ENCODE measurements at places on chromosomes 5 and 9. TPM values are rescaled to one million over a fixed set of nuclear protein-coding genes. Genes with fewer than 3 reads are reported as not detected.

- H3K27ac ChIP-seq: no peak overlapping the region
- no peaks in the 10 kb centered on the region for H3K36me3 ChIP-seq
- H3K4me3 ChIP-seq: no peak overlapping the region
- no peaks in the 10 kb centered on the region for H3K27me3 ChIP-seq
Measured at GRCh38 chr5:10480237-10480985, 38.7 kb downstream of the ROPN1L start.

GRCh38 chr5:159345336-159345735 lies 15.0 kb upstream of the IL12B start:
- H3K36me3 ChIP-seq: no peaks in the 10 kb centered on the region
- DNase-seq: peak; percentile 37
- H3K27ac ChIP-seq: no peak overlapping the region
- no peak overlapping the region for H3K4me3 ChIP-seq
- H3K4me1 ChIP-seq: peaks cover 10% of the 10 kb centered on the region

GARIN3 gene
- not detected for total RNA-seq

- no peak for DNase-seq
- H3K27me3 ChIP-seq: no peaks in the 10 kb centered on the region
- no peak overlapping the region for H3K4me3 ChIP-seq
Measured at GRCh38 chr9:17490110-17490509, 88.8 kb upstream of the SH3GL2 start.

TTC16 gene
- 1.0 TPM for total RNA-seq

DNA sequence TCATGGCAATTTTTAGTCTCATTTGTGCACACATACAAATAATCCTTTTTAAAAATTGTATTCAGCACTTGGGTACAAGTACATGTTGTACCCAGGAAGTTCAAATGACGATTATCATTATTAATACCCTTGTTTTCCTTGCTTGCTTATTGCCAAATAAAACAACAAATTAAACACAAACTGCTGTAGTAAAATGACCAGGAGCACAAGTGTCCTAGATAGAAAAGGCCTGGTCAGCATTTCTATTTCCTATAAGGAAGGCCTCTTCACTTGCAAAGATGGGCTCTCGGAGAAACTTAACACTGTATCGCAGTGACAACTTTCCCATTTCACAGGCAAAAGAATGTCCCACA lies 34.7 kb upstream of the PLPP1 start:
- H3K27ac ChIP-seq: peak overlapping the region; percentile 88
- H3K27me3 ChIP-seq: no peaks in the 10 kb centered on the region
- H3K4me3 ChIP-seq: no peak overlapping the region
- no peaks in the 10 kb centered on the region for H3K4me1 ChIP-seq
- no peak for DNase-seq

AQP3 gene
- 11.5 TPM for total RNA-seq

DNA sequence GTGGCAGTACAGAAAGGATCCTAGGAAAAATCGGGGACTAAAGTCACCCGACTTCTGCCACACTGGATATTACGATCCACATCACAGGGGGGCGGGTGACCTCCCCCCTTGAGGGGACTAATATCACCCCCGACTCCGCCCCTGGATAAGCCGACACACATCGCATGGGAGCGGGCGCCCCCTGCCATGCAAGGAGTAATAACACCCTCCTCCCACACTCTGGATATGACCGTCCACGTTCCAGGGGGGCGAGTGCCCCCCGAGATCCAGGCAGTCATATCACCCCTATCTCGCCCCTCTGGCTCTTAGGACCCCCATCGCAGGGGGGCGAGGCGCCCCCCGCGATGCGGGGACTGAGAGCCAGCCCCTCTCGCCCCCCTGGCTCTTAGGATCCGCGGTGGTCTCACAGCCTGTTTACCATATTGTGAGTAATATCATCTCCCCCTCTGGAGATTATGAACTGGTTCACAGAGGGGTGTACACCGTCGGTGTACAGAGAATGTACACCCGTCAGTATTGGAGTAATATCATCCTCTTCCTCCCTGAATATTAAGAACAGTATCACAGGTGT lies 423.0 kb downstream of the DIRAS2 start:
- no peaks in the 10 kb centered on the region for H3K36me3 ChIP-seq
- no peaks in the 10 kb centered on the region for H3K4me1 ChIP-seq
- no peak overlapping the region for H3K27ac ChIP-seq
- DNase-seq: no peak
- H3K4me3 ChIP-seq: no peak overlapping the region

TUSC1 gene
- 16.4 TPM for total RNA-seq

GRCh38 chr5:32143617-32144377 lies 30.3 kb downstream of the GOLPH3 start:
- no peak for DNase-seq
- no peak overlapping the region for H3K4me3 ChIP-seq
- peaks cover 6% of the 10 kb centered on the region for H3K4me1 ChIP-seq
- H3K36me3 ChIP-seq: no peaks in the 10 kb centered on the region
- H3K27ac ChIP-seq: no peak overlapping the region

DNA sequence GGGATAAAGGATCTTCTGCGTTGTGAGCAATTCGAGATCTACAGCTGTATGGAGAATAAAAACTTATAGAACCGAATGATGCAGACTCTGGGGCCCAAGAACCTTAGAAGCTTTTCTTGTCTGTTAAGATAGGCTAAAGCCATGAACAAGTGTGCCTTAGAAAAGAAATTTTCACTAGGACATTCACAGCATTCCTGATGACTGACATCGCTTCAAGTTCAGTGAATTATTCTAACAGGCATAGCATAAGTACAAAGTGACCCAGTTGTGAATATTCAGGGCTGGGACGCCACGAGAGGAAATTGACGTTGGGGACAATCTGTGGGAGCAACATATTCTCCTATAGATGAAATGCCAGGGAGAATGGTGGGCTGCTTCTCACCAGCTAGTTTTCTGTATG lies 32.0 kb upstream of the PANK3 start:
- no peaks in the 10 kb centered on the region for H3K36me3 ChIP-seq
- peaks cover 3% of the 10 kb centered on the region for H3K4me1 ChIP-seq
- H3K4me3 ChIP-seq: no peak overlapping the region

GRCh38 chr9:128420060-128420650 lies 502 bp upstream of the CERCAM start:
- H3K4me1 ChIP-seq: no peaks in the 10 kb centered on the region
- H3K4me3 ChIP-seq: no peak overlapping the region
- H3K36me3 ChIP-seq: no peaks in the 10 kb centered on the region
- DNase-seq: peak; percentile 71
- peaks cover 4% of the 10 kb centered on the region for H3K27me3 ChIP-seq

GRCh38 chr5:82174128-82174918 lies 103.8 kb downstream of the RPS23 start:
- no peak overlapping the region for H3K4me3 ChIP-seq
- H3K27ac ChIP-seq: no peak overlapping the region
- peak; percentile 86 for DNase-seq
- H3K27me3 ChIP-seq: no peaks in the 10 kb centered on the region
- H3K4me1 ChIP-seq: no peaks in the 10 kb centered on the region

GRCh38 chr9:31597977-31598376 lies 786.5 kb upstream of the ACO1 start:
- no peak overlapping the region for H3K4me3 ChIP-seq
- no peaks in the 10 kb centered on the region for H3K4me1 ChIP-seq
- no peaks in the 10 kb centered on the region for H3K27me3 ChIP-seq
- no peak for DNase-seq
- no peaks in the 10 kb centered on the region for H3K36me3 ChIP-seq
- no peak overlapping the region for H3K27ac ChIP-seq

DNA sequence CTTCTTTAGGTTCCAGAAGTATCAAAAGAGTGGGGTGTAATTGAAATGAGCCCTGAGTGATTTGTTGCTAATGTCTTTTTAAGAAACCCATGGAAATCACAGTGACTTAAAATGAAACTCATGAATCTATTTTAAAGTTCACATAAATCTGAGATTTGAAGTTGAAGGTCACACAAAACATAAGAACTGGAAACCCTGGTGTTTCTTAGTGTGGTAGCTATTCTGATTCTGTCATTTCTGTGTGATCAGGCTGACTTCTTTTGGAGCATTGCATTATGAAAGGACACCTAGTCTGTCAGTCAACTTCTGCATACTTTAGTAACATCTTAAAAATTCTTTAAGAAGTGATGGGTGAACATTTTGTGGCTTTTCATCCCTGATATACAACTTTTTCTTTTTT lies 448.8 kb downstream of the TLE4 start:
- H3K27me3 ChIP-seq: no peaks in the 10 kb centered on the region
- H3K27ac ChIP-seq: no peak overlapping the region
- no peaks in the 10 kb centered on the region for H3K36me3 ChIP-seq
- H3K4me3 ChIP-seq: no peak overlapping the region

- peaks cover 9% of the 10 kb centered on the region for H3K4me1 ChIP-seq
- H3K4me3 ChIP-seq: no peak overlapping the region
- no peaks in the 10 kb centered on the region for H3K27me3 ChIP-seq
- no peak for DNase-seq
Measured at GRCh38 chr5:68369023-68369359, 153.4 kb downstream of the PIK3R1 start.

- no peak overlapping the region for H3K27ac ChIP-seq
- H3K27me3 ChIP-seq: no peaks in the 10 kb centered on the region
- H3K4me3 ChIP-seq: no peak overlapping the region
- DNase-seq: no peak
- no peaks in the 10 kb centered on the region for H3K36me3 ChIP-seq
Measured at GRCh38 chr9:90974016-90974415, 172.4 kb downstream of the SYK start.

DNA sequence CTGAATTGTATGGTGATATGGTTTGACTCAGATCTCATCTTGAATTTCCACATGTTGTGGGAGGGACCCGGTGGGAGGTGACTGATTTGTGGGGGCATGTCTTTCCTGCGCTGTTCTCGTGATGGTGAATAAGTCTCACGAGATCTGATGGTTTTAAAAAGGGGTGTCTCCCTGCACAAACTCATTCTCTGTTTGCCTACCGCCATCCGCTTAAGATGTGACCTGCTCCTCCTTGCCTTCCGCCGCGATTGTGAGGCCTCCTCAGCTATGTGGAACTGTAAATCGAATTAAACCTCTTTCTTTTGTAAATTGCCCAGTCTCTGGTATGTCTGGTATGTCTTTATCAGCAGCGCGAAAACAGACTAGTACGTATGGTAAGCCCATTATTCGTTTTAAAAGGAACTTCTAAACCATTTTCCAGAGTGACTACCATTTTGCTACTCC lies 48.7 kb downstream of the SLC36A1 start:
- no peak for DNase-seq
- no peak overlapping the region for H3K4me3 ChIP-seq
- H3K4me1 ChIP-seq: no peaks in the 10 kb centered on the region
- no peaks in the 10 kb centered on the region for H3K36me3 ChIP-seq
- no peak overlapping the region for H3K27ac ChIP-seq
- no peaks in the 10 kb centered on the region for H3K27me3 ChIP-seq

DNA sequence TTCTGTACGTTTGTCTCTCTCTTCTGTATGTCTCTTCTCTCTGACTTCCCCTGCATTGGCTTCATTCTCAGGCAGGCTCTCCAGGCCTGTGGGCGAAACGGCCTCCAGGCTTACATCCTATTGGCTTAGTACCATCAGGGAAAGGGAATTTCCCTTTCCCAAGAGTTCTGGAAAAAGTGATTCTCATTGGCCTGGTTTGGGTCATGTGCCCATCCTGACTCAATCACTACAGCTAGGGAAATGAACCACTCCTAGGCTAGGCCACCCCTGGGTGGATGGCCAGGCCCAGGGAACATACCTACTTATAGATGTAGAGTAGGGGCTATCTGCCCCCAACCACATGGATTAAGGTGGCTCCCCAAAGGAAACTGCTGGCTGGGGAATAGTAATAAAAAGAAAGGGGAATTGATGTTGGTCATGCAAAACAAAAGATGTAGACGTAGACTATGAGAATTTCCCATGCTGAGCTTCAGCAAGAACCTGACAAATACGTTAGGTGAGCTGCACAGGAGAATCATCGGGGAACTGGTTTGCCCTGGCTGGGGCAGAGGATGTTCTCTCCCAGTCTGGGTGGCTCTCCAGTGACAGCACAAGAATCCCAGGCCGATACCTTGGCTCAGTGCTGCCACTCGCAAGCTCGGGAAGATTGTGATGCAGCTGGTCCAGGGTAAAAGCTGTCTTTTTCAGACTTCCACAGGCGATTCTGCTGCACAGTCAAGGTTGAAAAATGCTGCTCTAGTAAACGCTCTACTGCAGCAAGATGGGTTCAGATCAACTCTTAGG lies 3.7 kb upstream of the EGR1 start:
- H3K4me1 ChIP-seq: peaks cover 4% of the 10 kb centered on the region
- H3K4me3 ChIP-seq: no peak overlapping the region
- H3K27me3 ChIP-seq: no peaks in the 10 kb centered on the region
- H3K36me3 ChIP-seq: no peaks in the 10 kb centered on the region
- no peak overlapping the region for H3K27ac ChIP-seq
- peak; percentile 30 for DNase-seq

NR2F1-AS1 gene
- total RNA-seq: 38.2 TPM

DNA sequence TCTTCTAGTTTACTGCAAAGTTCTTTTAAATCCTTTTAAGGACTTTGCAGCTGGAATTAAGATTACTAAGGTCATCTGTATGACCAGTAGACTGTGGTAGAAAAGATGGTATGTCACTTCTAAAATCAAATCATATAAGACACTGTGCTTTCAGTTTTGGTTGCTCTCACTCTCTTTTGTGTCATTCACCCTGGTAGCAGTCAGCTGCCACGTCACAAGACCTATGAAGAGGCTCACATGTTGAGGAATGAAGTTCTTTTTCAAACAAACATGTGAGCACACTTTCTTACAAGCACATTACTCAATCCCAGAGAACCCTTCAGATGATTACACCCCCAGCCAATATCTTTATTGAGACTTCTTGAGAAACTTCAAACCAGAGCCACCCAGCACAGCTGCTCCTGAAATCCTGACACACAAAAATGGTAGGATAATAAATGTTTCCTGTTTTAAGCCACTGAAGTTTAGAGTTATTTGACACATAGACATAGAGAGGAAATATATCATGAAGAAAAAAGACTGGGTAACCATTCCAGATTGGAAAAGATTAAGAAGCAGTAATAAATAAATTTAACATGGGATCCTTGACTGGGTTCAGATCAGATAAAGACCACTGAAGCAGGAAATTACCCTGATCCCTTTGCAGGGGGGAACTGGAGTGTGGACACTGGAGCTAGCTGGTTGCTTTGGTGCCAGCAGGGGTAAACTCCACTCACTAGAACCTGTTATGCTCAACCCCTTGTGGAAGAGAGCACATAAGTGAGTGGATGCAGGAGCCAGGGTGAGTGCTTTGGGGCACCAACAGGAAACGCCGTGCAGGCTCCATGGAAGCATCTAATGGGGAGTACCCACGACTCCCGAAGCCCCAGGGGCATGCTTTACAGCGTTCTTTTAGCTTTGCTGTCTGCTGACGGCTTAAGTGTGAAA lies 64.1 kb downstream of the SLCO4C1 start:
- no peaks in the 10 kb centered on the region for H3K27me3 ChIP-seq
- H3K4me1 ChIP-seq: no peaks in the 10 kb centered on the region
- no peak for DNase-seq
- no peaks in the 10 kb centered on the region for H3K36me3 ChIP-seq

- no peak overlapping the region for H3K4me3 ChIP-seq
- H3K4me1 ChIP-seq: no peaks in the 10 kb centered on the region
- no peaks in the 10 kb centered on the region for H3K36me3 ChIP-seq
- DNase-seq: peak; percentile 81
Measured at GRCh38 chr5:163347671-163348070, 89.7 kb upstream of the CCNG1 start.

All from adrenal gland (tissue), 19 donors.